Activated T-helper 1 cell treated with anti-CD3 and anti-CD28 coated beads, Interleukin-2, amount 50 U/mL, for 16 hours (primary cell): ENCODE measurements at places on chromosomes 11 and 22.

DNA sequence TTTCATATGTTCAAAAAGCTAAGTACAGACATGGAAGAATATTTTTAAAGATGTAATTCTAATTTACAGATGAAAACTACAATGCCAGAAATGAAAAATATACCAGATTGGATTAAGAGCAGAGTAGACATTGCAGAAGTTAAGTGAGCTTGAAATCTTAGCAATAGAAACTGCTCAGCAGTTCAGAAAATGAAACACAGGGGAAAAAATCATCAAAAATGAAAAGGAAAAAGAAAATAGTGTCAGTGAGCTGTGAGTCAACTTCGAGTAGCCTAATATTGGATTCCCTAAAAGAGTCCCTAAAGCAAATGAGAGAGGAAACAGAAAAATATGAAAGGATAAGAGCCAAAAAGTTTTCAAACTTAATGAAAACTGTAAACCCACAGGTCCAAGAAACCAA is 25.8 kb upstream of the IL10RA start:
- DNase-seq, result no peak

DNA sequence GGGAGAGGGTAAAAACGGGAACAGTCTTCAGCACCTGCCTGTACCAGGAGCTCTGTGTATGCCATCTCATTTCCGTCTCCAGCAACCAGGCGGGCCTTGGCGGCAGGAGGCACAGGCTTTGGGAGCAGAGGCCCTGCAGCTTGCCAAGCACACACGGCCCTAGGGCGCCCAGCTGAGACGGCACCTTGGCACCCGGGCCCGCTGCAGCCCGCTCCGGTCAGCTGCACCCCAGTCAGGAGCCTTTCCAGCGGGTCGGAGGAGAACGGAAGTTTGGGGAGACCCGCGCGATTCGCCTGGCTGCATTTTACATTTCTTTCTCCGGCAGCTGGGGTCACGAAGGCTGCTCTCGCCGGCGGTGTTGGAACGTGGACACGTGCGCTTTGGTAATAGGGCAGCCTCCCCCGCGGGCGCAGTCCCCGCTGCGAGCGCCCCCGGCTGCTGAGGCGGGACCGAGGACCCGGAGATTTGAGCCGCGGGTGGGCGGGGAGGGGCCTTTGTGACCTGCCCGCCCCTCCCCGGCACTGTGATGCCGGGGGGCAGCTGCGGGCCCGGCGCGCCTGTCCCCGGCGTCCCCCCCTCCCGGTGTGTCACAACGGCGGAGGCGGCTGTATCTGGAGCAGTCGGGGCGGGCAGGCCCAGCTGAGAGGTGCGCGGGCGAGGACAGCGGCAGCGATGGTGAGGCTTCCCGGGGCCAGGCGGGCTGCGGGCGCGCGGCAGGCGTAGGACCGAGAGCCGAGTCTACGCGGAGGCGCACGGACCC is at the start of gene TUBA8:
Gene TUBA8, plus strand, starts transcription at position 616 of the 760 bp plus-strand sequence. Its CDS starts 57 bp downstream, at position 673.
- no peak for DNase-seq

- no peak for DNase-seq
Observed at GRCh38 chr22:36287881-36288515, 35.1 kb downstream of the APOL1 start.

DNA sequence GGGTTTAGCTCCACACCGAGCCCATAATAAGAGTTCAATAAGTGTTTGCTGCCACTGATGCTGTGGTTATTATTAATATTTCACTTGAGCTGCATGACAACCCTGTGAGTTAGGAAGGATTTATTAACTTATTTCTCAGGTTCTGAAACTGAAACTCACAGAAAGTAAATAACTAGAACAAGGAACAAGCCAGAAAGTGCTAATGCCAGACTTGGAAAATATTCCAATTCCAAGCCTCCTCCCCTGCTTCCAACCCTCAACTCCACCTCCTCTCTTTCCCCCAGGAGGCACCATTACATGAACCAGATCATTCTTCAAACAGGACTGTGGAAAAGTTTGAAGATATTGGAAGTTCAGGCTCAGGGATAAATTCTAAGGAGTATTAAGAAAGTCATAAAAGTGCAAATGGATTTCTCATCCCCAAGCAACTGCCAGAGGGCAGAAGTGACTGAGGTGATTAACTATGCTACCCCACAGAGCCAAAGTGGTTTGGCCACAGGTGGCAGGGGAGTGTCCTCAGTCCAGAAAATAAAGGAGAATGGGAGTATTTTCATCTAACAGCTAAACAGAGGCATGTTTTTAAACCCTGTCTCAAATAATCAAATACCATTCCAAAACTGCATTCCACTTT is 3.2 kb upstream of the FJX1 start:
- no peak for DNase-seq

GRCh38 chr11:120401506-120401905 is 65.3 kb downstream of the ARHGEF12 start:
- DNase-seq, result no peak

- no peak for DNase-seq
Observed at GRCh38 chr11:95867105-95867504, 56.8 kb downstream of the MTMR2 start.

DNA sequence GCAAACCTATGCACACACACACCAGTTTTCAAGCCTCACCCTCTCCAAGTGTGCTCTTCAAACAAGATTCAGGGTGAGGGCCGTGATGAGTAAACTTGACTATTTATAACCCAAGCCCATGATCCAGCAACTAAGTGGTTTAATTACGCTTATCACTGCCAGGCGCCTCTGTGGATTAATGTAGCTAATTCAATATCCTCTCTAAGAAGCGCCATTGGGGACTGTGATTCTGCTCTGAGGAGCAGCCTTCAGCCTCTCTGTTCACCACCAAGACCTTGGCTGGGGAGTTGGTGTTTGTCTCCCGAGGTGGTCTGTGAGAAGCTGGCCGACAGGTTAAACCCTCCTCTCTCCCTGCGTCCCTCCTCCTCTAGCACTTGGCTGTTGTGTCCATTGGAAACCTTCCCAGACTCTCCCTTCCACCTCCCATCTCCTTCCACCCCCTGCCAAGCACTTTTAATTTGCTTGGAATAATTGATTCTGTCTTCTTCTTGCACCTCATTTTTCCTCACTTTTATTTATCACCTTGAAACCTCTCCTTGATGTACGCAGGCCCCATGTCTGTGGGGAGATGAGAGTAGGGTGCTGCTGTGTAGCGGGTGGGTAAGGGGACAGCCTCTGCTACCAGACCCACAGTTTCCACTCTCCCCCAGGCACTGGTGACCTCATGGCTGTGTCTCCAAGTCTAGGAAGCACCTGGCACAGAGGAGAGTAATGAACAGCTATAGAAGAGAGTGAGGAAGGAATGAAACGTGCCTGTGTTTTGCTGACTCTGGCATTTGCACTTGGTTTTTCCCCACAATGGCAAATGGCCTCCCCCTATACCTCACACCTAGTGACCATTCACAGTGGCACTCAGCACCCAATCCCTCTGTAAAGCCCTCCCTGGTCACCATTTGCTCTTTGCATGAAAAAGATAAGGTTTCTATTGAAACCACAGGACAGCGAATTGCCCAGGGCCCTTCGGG is 236.6 kb downstream of the GRIK4 start:
- DNase-seq, result no peak

GRCh38 chr11:100629671-100630070 is 57.4 kb upstream of the ARHGAP42 start:
- no peak for DNase-seq

DNA sequence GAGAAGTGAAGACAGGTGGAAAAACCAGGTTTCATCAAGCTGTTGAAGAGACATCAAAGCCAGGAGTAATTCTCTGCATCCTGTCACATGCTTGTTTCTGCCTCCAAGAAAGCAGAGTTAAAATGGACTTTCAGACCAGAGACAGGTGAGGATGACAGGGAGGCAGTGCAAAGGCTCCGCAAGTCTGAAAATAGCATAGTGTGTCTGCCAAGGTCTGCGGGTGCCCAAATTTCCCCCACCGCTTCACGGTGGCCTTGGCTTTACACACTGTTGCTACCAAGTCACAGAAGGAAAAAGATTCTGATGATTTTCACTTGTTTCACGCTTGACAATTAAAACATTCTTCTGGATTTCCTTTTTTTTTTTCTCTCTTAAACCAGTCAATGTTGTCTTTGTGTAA is 44.2 kb downstream of the SNX19 start:
- DNase-seq, result no peak

DNA sequence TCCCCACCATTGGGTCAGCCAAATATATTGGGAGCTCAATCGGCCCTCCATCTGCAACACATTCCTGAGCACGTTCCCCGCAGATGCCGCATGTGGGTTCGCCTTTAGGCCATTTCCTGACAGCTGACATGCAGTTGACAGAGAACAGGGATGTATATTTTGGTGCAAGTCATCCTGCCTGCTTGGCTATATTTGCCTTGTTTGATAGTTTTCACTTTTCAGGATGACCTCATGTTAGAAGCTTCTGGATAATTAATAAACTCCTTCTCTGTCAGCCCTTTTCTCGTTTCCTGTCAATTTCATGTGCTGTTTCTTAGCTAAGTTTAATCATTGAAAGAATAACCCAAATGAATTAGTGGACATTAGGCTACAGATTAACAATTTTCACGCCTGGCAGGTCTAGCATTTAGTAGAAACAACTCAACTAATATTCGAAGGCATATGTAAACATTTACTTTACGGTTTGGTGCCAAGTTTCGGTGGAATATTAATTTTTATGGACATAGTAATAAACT is 105.8 kb upstream of the SLC5A12 start:
- DNase-seq, result no peak

DNA sequence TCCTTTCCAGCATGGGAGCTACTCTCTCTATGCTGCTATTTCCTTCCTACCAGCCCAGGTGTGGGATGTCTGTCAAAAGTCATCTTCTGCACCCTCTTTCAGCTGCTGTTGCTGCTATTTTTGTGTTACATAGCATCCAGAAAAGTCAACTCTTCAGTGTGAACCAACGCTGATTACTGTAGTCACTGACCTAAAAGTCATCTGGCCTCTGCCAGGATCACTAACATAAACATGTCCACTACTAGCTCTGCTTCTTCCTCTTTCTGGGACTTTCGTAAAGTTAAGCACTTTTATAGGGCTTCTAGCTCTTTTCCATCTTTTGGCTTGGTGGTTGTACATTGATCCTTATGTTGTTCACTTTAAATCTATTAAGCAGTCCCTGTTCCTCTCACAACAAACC is 90.2 kb upstream of the CARD18 start:
- DNase-seq, result no peak

GRCh38 chr11:26960281-26960680 is 33.6 kb upstream of the FIBIN start:
- DNase-seq, result no peak

DNA sequence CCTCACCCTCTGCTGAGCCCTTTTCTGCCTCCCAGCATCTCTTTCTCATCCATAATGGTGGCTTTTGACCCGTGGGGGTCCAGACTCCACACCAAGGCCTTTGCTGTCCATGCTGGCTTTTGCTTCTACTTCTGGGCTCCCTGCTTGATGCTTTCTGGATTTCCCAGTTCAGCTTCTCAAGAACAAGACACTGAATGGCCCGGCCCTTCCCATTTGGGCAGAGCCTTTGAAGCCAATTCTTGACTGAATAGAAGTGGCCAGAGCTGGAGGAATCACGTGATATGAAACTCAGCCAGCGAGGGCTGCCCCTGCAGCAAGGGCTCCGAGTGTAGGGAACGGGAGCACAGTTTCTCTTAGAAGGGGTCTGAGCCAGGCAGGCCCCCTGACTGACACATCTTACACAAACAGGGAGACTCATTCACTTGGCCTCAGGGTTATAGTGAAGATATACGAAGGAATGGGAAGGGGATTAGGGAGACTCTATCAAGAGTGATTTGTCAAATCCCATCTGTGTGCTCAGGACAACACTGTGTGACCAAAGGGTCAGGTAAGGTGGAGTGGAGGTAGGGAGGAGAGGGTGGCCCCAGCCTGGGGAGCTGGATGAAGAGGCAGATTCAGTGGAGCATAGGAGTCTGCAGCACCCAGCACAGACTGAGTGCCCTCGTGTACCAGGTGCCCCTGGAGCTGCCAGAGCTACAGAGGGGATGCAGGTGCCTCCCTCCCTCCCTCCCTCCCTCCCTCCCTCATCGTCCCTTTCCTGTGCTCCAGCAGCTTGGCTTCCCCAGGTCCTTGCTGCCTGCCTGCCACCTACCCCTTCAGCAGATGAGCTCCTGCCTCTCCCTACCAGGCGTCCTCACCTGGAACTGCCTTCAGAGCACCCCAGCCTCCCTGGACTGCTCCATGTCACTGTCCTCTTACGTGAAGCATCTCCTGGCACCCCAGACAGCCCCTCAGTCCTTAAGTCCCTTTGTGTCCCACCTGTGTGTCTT is 106.0 kb downstream of the TRIM29 start:
- DNase-seq, result no peak

GRCh38 chr11:67626970-67627369 is 2.8 kb downstream of the NUDT8 start:
- DNase-seq, result no peak

DNA sequence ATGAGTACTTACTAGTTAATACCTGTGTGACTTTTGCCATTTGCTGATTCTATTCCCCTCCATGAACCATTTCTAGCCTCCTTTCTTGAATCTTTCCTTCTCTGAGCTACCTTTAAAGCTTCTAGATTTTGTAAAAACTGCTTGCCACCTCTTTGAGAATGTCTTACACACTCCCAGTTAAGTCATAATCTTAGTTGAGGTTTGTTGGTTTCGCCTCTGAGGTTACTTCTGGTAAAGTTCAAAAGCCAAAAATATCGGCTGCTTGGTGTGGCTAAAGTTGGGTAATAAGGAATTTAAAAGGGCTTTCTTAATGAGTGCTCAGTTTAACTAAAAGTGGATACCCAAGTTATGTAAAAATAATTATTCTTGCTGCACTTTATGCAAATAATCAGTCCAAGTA is 10.4 kb upstream of the GLYAT start:
- no peak for DNase-seq

GRCh38 chr22:37229805-37230672 is 14.0 kb downstream of the RAC2 start:
- peak; percentile 81 for DNase-seq

- DNase-seq, result no peak
Observed at GRCh38 chr11:42301777-42302176, 842.3 kb upstream of the LRRC4C start.

- no peak for DNase-seq
Observed at GRCh38 chr11:4467811-4468606, 14.4 kb upstream of the OR52K1 start.

DNA sequence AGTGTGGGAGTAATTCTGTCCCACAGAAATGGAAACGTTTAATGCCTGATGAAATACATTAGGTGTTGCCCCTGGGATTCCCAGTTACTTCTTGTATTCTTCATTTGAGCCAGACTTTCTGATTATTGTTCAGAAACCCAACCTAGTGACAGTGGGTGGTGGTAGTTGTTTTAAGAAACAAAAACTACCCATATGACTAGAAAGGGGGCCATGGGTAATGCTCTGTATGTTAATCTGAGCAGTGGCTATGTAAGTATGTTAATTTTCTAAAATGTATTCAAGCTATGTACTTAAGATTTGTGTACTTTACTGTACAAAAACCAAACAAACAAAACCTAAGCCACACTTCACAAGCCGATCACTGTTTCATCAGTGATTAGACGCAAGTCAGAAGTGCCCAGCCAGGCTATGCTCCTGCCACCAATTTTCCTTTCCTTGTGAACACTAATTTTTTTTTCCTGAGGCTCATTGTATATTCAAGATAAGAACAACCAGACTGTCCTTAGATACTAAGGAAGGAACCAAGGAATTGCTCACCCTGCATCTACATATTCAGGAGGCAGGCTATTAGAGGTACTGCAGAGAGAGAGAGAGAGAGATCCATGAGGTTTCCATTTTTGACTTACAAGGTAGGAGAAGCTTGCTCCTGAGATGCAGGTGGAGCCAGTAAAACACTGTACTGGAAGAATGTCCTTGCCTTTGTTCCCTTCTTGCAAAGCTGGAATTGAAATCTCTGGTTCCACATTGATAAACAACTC is 122.7 kb downstream of the DBX1 start:
- DNase-seq, result no peak
